Vagina (tissue), 2 donors: ENCODE measurements at places on chromosomes 3 and 15. TPM values are rescaled to one million over a fixed set of nuclear protein-coding genes. Genes with fewer than 3 reads are reported as not detected.

LDHAL6B gene
- total RNA-seq: not detected

RTP4 gene
- 0.98 TPM for total RNA-seq

- DNase-seq: no peak
- H3K36me3 ChIP-seq: no peaks in the 10 kb centered on the region
- no peak overlapping the region for H3K27ac ChIP-seq
- no peaks in the 10 kb centered on the region for H3K4me1 ChIP-seq
Measured at GRCh38 chr3:80676261-80676660, 908.5 kb upstream of the ROBO1 start.

- no peak overlapping the region for H3K27ac ChIP-seq
- H3K4me3 ChIP-seq: no peak overlapping the region
- DNase-seq: no peak
- peaks cover 48% of the 10 kb centered on the region for H3K4me1 ChIP-seq
Measured at GRCh38 chr3:50572158-50572557, 2.8 kb downstream of the HEMK1 start.

DNA sequence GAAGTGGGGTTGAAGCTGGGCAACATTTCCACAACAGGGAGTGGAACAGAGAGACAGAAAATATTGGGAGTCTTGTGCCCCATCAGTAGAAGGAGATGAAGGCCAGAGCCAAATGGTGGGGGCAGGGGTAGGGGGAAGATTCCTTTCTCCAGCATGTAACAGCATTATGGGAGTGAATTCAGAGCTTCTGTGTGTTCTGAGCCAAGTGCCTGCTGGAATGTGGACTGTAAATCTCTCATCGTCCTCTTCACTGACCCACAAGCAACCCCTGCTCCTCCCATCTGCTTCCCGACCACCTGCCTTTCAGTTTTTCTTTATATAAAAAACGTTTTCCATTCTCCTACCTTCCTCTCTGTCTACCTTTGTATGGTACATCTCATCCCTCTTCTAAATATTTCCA is 344.2 kb upstream of the TPRG1 start:
- no peak for DNase-seq
- H3K27me3 ChIP-seq: no peaks in the 10 kb centered on the region

GRCh38 chr15:34616613-34617012 is 33.2 kb upstream of the GOLGA8B start:
- H3K27ac ChIP-seq: no peak overlapping the region
- H3K27me3 ChIP-seq: no peaks in the 10 kb centered on the region
- no peak overlapping the region for H3K4me3 ChIP-seq
- no peaks in the 10 kb centered on the region for H3K4me1 ChIP-seq
- no peaks in the 10 kb centered on the region for H3K36me3 ChIP-seq

GRCh38 chr15:46709460-46710083 is 1007.7 kb upstream of the SEMA6D start:
- no peak overlapping the region for H3K4me3 ChIP-seq
- no peaks in the 10 kb centered on the region for H3K36me3 ChIP-seq
- H3K4me1 ChIP-seq: no peaks in the 10 kb centered on the region
- no peaks in the 10 kb centered on the region for H3K27me3 ChIP-seq
